Naive thymus-derived CD8-positive, alpha-beta T cell (primary cell): ENCODE measurements at places on chromosomes 3 and 15. TPM values are rescaled to one million over a fixed set of nuclear protein-coding genes. Genes with fewer than 3 reads are reported as not detected.

GRCh38 chr3:118734664-118735063 is 300.0 kb downstream of the IGSF11 start:
- no peak for DNase-seq

GRCh38 chr15:60235951-60236710 is 161.7 kb downstream of the ANXA2 start:
- DNase-seq: no peak

DNA sequence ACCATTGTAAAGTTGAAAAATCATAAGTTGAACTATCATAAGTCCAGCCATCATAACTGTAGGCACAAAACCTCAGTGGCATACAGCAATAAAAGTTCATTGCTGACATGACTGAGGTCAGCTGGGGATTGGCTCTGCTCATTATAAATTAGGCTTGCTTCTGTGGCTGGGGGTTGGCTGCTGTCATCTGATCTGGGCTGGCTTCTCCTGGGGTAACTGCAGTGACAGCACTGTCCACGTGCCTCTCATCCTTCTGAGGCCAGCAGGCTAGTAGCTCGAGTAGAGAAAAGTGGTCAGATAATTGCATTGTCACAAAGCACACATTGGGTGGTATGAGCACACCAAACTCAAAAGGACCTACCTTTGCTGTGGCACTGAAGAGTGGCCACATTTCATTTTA is 31.3 kb downstream of the CMTM7 start:
- DNase-seq: no peak

The PLCL2 gene
- polyA plus RNA-seq: 84.4 TPM

The HES1 gene
- polyA plus RNA-seq: not detected

The ZNF619 gene
- 2.3 TPM for polyA plus RNA-seq

The ARPIN gene
- not detected for polyA plus RNA-seq
